NCI-H1417 (cell line): ENCODE measurements at places on chromosomes 5 and 9.

- DNase-seq, result no peak
These were observed 166.1 kb downstream of the SLC28A3 start for GRCh38 chr9:84174486-84174885.

GRCh38 chr9:14218253-14218652 is 95.7 kb downstream of the NFIB start:
- DNase-seq, result peak; percentile 86

DNA sequence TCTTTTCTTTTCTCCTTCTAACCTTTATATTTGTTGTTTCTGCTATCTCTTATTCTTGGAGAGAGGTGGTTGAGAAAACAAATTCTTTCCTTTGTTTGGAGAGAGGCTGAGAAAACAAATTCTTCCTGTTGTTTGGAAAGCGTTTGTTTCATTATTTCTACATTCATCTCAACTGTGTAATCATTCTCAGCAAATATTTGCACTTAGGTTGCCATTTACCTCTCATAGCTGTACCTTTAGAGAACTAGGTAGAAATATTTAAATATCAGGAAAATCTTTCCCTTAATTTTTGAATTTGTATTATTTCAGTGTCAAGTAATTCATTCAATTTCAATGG is 1824.4 kb upstream of the CDH9 start:
- DNase-seq, result no peak

DNA sequence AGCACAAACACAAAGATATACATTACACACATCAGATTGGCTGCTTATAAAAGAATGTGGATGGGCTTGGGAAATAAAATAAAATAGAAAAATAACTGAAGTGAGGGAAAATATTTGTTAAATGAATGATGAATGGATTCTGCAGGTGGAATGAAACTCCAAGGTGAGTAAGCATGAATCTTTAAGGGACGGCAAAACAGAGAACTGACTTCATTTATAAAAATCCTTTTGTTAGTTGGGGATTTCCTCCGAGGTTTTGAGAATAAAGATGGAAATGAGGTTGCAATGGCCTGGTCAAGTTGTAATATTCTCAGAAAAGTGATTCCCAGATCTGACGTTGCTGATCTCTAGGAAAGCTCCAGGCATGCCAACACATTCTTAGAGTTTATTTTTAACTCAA is 20.9 kb upstream of the SEMA6A start:
- DNase-seq, result no peak

GRCh38 chr9:15670246-15670645 is 117.4 kb downstream of the CCDC171 start:
- DNase-seq, result no peak

- no peak for DNase-seq
These were observed 173.4 kb downstream of the NDUFS4 start for GRCh38 chr5:53733853-53734252.

GRCh38 chr9:123997665-123998277 is 13.8 kb upstream of the LHX2 start:
- DNase-seq, result no peak

- no peak for DNase-seq
These were observed 483.7 kb downstream of the ENC1 start for GRCh38 chr5:74156728-74157383.

GRCh38 chr5:81633891-81634290 is 117.0 kb downstream of the SSBP2 start:
- no peak for DNase-seq

DNA sequence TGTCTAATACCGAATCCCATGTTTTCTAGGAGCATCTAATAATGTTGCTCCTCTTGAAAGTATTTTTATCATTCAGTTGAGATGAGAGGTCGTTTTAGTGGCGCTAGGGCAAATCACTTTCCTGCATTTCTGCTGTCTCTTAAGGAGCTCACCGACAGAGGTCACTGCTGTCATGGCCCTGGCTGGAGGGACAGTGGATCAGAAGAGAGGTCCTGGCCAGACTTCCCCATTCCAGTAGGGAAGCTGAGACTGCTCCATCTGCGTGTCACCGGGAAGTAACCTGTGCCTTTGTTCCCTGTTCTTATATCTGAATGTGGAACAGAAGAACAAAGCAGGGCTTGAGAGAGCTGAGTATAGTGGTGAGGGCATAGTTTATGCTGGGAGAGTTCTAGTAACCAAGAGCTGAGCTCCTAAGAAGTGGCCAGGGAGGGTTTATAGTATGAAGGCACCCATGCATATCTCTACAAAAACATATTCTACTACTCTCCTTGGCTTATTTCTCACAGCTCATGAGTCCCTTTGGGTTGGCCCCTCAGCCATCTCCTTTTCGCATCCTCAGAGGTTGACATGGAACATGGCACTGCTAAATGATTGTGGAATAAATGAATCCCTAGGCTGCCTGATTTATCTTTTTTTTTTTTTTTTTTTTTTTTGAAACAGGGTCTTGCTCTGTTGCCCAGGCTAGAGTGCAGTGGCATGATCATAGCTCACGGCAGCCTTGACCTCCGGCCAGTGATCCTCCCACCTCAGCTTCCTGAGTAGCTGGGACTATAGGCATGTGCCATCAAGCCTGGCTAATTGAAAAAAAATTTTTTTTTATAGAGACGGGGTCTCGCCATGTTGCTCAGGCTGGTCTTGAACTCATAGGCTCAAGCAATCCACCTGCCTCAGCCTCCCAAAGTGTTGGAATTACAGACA is 27.2 kb downstream of the ATP6V0E1 start:
- DNase-seq, result no peak

GRCh38 chr9:126869368-126869767 is 8.9 kb downstream of the ZBTB34 start:
- DNase-seq, result no peak

DNA sequence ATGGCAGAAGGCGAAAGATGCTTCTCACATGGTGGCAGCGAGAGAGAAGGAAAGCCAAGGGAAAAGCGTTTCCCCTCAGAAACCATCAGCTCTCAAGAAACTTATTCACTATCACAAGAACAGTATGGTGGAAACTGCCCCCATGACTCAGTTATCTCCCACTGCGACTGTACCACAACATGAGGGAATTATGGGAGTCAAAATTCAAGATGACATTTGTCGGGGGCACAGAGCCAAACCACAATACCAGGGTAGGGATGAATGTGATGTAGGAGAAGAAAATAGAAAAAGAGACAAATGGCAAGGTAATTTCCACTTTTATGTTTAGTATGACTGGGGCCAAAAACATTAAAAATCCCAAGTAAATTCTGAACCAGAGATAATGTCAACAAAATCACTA is 216.8 kb downstream of the TRIM36 start:
- no peak for DNase-seq

- DNase-seq, result no peak
These were observed 2.9 kb downstream of the TMEM250 start for GRCh38 chr9:136115641-136116359.

DNA sequence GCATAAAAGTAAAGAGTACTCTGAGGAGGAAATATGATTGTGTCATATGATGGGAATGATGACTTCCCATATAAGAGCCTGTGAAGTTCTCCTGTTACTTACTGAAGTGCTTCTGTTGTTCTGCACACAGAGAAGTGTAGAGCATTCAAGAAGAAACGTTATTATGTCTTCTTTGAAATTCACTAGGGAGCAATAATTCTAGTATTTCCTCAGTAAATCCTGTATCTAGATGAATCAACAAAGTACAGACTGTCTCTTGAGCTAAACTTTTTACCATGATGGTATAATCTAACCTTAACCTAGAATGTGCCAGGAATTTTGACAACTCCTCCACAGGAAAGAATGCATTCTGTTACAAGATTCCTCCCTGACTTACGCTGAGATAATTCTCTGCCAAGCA is 18.9 kb upstream of the GHR start:
- DNase-seq, result no peak

DNA sequence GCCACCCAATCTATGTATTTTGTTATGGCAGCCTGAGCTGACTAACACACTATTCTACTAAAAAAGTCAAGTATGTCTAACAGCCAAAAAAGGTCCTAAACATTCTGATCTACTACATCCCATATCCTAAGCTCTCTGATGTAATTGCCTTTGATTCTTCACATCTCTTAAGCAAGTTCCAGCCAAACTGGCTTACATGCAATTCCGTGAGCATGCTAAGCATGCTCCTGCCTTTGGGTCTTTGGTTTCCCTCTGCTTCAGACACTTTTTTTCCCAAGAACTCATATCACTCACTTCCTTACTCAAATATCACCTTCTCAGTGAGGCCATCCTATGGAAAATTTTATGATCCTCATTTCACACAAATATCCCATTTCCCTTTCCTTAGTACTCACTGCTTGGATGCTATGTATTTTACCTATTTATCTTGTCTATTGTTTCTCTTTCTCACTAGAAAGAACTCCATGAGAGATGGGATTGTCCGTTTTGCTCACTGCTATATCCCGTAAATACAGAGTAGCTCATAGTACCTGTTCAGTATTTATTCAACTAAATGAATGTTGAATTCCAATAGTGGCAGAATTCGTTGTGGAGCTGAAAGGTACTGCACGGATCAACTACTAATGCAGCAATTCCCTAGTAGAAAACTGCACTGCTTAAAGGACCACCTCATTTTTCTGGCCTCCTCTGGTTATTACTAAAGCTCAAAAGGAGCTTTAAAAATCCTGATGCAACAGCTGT is 2.3 kb upstream of the SLC12A2 start:
- DNase-seq, result no peak

DNA sequence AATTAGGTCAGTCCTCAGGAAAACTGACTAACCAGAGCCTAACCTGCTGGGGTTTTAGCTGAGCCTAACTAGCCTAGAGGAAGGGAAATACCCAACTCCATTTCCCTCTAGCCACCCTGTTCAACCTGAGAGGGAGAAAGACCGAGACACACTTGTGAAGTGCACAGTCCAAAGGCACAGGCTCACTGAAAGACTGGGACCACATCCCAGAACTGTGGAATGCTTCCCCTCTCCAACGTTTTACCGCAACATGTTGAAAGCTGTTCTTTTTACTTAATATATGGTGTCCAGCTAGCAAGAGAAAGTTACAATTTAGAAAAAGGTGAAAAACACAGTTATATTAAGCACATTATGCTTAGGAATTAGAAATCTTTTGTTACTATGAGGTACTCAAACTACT is 76.8 kb upstream of the SIMC1 start:
- DNase-seq, result no peak

DNA sequence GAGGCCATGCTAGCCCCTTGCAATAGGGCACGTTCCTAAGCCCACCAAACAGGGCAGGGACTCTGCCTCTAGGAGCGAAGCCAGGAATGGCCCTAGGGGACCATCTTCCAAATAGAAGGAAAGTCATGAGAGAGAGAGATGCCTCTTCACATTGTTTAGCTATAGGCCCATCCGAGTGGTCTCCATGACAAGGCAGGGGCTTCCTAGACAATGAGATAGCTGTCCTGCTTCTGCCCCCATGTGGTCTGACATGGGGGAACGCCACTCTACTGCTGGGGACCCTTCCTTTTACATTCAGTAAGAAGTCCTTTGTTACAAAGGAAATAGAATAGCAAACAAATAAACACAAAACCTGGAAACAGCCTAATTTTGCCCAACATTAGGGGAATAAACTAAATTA is 17.9 kb upstream of the KIF4B start:
- no peak for DNase-seq

DNA sequence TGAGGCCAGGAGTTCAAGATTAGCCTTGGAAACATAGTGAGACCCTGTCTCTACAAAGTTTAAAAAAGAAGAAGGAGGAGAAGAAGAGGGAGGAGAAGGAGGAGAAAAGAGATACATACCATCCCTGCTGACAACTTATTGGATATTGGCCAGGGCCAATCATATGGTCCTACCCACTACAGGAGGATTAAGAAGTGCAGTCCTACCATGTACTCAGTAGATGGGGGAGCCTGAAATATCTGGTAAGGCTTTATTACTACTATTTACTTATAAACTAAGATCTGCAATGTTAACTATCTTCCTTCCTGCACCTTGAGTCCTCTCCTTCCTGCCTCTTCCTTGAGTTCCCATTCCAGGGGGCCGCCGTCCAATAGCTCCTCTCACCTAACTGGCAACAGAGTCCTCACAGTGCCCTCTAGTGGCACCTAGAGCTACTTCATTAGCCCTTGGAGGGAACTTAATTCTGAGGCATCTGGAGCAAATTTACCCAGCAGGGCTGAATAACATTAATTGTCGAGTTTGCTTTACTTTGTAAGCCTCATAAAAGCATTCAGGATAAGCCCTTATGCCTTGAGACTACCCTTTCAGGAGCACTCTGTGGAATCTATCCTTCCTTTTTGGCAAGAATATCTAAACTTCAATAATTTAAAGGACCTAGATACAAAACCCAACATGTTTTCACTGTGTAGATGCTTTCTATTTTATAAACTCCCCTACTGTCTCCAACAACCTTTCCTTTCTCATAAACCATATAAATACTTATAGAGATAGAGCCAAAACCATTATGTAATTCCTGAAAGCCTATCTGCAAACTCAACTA is 39.1 kb upstream of the RANBP6 start:
- peak; percentile 86 for DNase-seq

DNA sequence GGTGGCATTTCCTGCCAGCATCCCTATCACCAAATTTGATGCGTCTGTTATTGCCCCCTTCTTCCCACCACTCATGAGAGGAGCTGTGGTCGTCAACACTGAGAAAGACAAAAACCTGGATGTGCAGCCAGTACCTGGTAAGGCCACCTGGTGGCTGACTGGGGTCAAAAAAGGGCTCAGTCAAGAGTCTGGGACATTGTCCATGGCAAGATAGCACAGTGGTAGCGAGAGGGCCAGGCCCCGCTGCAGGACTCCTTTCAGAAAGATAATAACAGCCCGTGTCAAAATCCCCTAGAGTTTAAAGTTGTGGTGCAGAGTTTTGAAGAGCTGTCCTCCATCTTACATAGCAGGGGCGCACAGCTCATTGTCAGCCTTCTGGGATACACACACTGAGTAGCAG is 40.8 kb downstream of the CSF1R start:
- no peak for DNase-seq

GRCh38 chr9:91604451-91605179 is 181.0 kb upstream of the NFIL3 start:
- no peak for DNase-seq

GRCh38 chr5:32531885-32532520 is 53.4 kb upstream of the SUB1 start:
- DNase-seq, result peak; percentile 82

DNA sequence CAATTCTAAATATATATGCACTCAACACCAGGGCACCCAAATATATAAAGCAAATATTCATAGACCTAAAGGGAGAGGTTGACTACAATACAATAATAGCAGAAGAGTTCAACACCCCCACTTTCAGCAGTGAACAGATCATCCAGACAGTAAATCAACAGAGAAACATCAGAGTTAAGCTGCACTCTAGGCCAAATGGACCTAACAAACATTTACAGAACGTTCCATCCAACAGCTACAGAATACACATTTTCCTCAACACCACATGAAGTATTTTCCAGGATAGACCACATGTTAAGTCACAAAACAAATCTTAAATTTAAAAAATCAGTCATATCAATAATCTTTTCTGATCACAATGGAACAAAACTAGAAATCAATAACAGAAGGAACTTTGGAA is 18.9 kb downstream of the APBA1 start:
- no peak for DNase-seq

GRCh38 chr5:155485386-155485785 is 471.8 kb downstream of the KIF4B start:
- no peak for DNase-seq

GRCh38 chr5:111131356-111131755 is 39.2 kb downstream of the WDR36 start:
- no peak for DNase-seq
